Pulmonary artery endothelial cell (primary cell): ENCODE measurements at places on chromosomes 3 and 15.

GRCh38 chr15:64997745-64998375 lies 8.1 kb upstream of the SPG21 start:
- DNase-seq, result no peak

GRCh38 chr15:63913786-63914315 lies 80.1 kb upstream of the HERC1 start:
- no peak for DNase-seq

- DNase-seq, result no peak
Measured at GRCh38 chr3:89802881-89803280, 695.5 kb downstream of the EPHA3 start.

GRCh38 chr15:65346856-65347598 lies 30.8 kb downstream of the IGDCC3 start:
- no peak for DNase-seq

DNA sequence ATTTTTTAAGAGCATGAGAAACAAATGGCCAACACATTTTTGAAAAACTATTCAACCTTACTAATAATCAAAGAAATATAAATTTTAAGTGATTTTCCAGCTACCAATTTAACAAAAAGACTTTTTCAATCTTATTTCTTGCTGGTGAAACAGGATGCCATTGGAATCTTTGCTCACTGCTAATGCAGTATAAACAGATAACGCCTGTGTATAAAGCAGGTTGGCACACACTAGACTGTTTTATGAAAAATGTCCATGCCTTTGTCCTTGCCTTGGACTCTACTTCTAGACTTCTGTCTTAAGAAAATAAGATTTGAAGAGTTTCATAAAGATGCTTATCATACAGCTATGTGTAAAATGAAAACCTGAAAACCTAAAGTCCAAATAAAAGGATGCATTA lies 5.0 kb upstream of the VGLL4 start:
- DNase-seq, result no peak

DNA sequence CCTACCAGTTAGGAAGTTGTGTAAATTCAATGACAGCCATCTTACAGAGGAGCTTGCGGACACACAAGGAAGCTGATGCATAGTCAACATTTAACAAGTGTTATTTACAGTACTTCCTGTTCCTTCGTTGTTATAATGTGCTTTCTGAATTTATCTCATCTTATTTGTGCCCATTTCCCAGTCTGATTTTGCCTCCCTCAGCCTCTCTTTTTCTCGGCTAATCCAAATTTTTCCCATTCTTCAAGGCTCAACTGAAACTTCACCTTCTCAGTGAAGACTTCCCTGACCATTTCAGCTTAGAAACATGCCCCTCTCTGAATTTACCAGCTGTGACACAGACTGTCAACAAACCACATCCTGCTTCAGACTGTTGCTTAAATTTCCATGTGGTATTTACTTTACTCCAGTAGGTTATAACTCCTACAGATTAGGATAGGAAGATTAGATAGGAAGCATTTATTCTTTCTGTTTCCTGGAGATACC lies 55.7 kb upstream of the CP start:
- peak; percentile 60 for DNase-seq

DNA sequence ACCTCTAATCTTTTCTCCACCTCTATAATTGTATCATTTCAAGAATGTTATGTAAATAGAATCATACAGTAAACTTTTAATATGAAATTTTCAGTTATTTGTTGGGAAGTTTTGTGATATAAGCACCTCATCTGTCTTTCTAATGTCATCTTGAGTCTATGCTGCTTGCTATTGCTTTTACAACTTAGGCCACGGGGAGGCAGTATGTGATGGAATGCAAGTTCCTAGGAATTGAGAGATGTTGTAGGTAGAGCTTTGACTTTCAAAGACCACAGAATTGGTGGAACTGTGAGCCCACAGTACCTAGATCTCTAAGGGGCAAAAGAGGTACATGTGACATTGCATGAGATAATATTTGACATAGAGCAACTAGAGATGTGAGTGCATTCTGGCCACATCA lies 328.3 kb downstream of the MFSD1 start:
- no peak for DNase-seq

DNA sequence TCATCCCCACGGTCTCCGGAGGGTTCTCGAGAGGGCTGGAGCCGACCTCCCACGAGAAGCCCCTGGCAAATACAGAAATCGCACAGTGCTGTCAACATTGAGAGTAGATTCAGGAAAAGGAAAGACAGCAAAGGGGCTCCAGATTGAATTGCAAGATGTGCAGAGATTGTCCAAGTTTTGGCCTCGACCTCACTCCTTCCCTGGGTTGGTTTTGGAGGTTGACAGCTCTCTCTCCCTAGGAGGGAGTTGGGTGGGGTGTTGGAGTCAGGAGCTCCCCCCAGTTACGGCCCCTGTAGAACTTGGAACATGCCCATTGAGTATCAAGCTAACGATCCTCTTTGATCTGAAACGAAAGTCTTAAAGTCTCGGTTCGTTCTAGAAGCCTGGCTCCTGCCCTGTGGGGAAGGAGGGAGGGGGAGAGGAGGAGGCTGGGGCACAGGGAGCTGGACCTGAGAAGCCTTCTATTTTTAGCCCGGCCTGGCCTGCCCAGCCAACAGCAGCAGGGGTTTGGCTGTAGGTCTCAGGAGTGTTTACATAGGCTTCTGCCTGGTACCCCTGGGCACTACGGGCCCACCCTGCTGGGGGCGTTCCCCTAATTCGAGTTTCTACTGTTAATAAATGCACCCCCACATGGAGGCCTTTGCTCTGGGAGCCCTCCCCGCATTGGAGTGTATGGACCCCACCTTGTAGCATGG lies 672 bp upstream of the KY start:
- no peak for DNase-seq

DNA sequence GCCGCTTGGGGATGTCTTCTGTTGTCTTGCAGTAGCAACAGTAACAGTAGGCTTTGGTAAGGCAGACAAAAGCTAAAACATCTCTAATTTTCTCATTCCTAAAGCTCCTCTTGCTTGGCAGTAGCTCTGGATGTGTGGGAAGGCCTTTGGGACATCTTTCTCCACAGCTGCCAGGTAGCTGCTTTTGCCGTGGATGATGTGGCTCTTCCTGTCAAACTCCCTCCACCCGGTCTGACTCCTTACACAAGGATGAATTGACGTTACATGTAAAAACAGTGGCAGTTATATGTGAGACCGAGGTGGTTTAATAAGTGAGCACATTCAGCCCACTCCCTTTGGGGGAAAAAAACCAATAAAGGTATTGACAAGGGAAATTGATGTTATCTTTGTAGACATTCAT lies 309.1 kb downstream of the TUSC7 start:
- no peak for DNase-seq

GRCh38 chr3:65642883-65643282 lies 395.8 kb downstream of the MAGI1 start:
- DNase-seq, result no peak

DNA sequence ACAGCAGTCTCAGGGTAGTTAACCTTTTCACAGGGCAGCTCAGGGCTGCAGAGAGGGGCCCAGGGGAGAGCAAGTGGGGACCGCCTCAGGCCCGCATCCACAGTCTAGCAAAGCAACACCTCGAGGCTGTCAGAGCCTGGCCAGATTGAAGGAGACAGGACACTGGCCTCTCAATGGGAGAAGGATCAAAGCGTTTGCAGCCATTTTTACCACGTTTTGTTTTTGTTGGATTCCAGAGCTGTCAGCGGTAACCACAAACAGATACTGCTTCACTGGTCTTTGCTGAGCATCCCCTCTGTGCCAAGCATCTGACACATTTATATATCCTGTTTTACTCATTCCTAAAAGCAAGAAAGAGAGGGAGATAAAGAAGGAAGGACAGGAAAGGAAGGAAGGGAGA lies 153.8 kb downstream of the SHQ1 start:
- DNase-seq, result no peak

DNA sequence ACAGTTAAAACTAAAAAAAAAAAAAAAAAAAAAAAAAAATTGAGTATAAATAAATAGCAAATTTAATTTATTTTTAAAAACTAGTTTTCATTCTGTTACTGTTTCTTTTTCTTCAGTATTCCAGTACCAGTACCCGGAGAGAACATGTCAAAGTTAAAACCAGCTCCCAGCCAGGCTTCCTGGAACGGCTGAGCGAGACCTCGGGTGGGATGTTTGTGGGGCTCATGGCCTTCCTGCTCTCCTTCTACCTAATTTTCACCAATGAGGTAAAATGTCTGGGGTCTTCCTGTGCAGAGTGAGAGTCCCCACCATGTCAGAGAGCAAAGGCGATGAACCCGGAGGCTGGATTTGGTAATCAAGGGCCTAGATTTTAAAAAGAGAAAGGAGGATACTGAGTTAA lies 4.4 kb downstream of the TMEM43 start:
- no peak for DNase-seq
